ENCODE measurements at places on chromosomes 13 and 19.

- no peak for DNase-seq
These were observed 41.7 kb downstream of the UFM1 start for GRCh38 chr13:38391341-38391740.

- DNase-seq, result no peak
These were observed 20.6 kb upstream of the ADGRE1 start for GRCh38 chr19:6866741-6867151.

DNA sequence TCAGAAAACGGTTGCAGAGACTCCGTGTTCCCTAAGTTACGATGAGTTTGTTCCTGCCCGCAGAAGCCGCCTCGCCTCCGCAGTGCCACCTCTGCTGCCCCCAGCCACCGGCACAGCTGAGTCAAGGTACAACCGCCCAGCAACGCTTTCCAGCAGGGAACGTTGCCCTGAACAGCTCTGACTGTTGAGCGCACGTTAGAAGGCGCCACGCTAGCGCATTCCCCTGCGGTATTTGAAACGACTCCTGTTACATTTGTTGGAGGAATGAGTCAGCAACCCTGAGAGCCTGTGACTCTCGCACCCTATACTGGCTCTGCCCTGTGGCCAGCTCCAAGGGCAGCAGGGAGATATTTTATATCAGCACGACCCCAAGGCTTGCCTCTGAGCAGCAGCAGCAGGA is 302.8 kb downstream of the TEX29 start:
- no peak for DNase-seq

DNA sequence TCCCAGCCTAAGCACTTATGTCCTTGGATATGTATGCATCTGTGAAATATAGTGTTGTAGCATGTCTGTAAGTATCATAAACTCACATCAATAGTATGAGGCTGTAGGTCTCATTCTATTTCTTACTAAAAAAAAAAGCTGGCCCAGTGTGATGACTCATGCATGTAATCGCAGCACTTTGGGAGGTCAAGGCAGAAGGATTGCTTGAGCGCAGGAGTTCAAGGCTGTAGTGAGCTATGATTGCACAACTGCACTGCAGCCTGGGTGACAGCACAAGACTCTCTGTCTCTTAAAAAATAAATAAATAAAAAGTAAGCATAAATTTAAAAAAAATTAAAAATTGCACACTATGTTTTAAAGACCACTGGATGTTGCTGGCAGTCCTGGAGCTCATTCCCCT is 79.1 kb upstream of the SPATA13 start:
- no peak for DNase-seq

- no peak for DNase-seq
These were observed 61.1 kb downstream of the SACS start for GRCh38 chr13:23372264-23372906.

- DNase-seq, result no peak
These were observed 14.8 kb upstream of the CACNA1A start for GRCh38 chr19:13521066-13521465.

DNA sequence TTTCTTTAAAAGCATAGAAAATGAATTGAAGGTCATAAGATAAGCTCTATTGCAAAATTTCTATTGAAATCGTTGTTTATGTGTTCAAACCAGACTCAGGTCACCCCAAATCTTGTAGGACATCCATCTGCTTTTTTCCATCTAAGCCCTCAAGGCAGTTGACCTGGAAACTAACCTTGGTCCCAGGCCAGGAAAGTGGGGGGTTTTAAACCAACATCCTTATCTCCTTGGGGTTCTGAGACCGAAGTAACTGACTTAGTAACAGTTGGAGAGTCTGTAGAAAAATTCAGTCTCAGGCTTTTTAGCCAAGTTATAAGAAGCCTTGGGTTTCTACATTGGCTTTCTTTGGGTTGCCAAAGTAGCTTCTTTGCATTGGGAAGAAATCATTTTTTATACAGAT is 23.4 kb downstream of the ZNF507 start:
- no peak for DNase-seq

DNA sequence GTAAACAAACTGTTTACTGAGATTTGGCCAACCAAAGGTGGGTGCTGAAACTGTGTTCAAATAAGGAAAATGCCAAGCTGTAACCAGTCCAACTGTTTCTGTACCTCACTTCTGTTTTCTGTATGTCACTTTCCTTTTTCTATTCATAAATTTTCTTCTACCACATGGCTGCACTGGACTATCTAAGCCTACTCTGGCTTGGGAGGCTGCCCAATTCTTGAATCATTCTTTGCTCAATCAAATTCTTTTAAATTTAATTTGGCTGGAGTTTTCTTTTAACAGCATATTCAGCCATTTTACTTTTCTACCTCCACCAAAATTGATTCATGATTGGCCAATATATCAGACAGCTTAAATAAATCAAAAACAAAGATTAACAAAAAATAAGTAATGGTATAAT is 1575.5 kb upstream of the SPRY2 start:
- no peak for DNase-seq
